ENCODE measurements at places on chromosomes 16 and 17. TPM values are rescaled to one million over a fixed set of nuclear protein-coding genes. Genes with fewer than 3 reads are reported as not detected.

The MIS12 gene
- 29.9 TPM for total RNA-seq

The STH gene
- not detected for total RNA-seq

The TBC1D3L gene
- 3.3 TPM for total RNA-seq

The EXOC3L1 gene
- 3.6 TPM for total RNA-seq

The MMD gene
- total RNA-seq = 57.0 TPM

The ITGAX gene
- total RNA-seq = 0.80 TPM

The PTX4 gene
- total RNA-seq = not detected

The LGALS9B gene
- not detected for total RNA-seq

The SCO1 gene
- total RNA-seq = 69.6 TPM

The SNAI3 gene
- 2.9 TPM for total RNA-seq

The NPB gene
- 0.85 TPM for total RNA-seq

The UMOD gene
- total RNA-seq = not detected

The CLEC18C gene
- total RNA-seq = 0.35 TPM

The CDC6 gene
- 80.8 TPM for total RNA-seq

The MSLN gene
- total RNA-seq = not detected

The FUS gene
- 39.8 TPM for total RNA-seq

The CD300A gene
- total RNA-seq = 0.48 TPM

The CDH16 gene
- total RNA-seq = not detected

The PSMD12 gene
- 27.5 TPM for total RNA-seq

The APOH gene
- not detected for total RNA-seq

The GAA gene
- total RNA-seq = 78.4 TPM

The ARL5C gene
- not detected for total RNA-seq

The CCDC92B gene
- total RNA-seq = 2.5 TPM
